ENCODE measurements at places on chromosomes 3 and 15.

DNA sequence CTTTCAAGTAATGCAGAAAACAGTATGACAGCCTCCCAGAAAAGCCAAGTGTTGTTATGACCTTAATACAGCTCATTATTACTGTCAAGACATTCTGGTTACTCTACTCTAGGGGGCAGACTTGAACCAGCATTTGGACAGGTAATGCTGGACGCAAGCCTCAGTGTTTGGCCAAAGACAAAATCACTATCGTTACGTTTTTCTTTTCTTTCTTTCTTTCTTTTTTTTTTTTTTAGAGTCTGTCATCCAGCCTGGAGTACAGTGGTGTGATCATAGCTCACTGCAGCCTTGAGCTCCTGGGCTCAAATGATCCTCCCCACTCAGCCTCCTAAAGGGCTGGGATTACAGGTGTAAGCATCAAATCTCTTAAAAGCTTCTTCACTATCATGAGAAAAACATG, 29.4 kb upstream of the TMEM45A start:
- peak; percentile 57 for DNase-seq

DNA sequence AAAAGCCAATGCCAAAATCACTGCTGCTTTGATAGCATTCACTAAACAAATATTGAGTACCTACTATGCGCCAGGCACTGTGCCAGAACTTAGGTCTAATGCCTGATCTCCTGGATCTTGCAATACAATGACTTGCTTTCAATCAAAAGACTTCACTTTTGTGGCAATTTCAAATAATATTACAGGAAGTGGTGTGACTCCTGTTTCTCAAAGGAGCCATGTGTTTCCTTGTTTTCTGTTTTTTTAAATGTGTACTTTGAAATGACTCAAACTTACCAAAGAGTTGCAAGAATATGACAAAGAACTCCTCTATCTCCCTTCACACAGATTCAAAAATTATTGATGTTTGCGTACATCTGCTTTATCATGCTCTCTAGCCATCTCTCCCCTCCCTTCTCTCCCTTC, 18.3 kb downstream of the OSBPL10 start:
- no peak for DNase-seq

- DNase-seq = no peak
Observed at GRCh38 chr3:197196192-197196591, 102.2 kb downstream of the DLG1 start.

DNA sequence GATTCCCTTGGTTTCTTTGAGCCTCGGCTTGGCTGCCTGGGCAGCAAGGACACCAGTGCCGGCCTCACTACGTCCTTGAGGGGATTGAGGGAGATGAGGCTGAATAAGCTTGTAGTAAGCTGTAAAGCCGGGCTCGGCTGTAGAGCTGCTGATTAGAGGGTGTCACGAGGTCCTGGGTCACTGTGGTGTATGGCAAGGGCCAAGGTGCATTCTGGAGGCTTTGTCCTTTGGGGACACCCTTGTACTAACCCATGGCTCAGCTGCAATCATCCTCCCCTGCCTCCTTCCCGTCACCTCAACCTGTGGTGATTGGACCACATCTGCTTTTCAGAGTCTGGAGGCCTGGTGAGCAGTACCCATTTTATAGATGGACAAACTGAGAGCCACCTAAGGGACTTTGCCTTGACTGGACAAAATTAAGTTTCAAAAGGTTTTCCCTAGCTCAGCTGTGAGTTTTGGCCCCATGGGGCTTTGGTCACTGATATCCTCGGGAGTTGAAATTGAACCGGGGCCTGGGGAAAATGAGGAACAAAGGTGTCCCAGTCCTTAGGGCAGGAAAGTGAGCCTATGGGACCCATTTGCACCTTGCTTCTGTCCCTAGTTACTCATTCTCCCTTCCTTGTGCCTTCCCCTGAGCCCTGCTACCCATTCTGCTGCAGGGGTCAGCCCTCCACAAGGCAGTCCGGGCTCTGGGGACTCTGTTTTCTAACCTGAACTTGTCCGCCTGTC, 2.4 kb downstream of the SLC6A6 start:
- DNase-seq = no peak

- DNase-seq = no peak
Observed at GRCh38 chr3:190224863-190225692, 97.2 kb downstream of the CLDN1 start.

- DNase-seq = no peak
Observed at GRCh38 chr3:157179365-157179803, 19.4 kb upstream of the CCNL1 start.

DNA sequence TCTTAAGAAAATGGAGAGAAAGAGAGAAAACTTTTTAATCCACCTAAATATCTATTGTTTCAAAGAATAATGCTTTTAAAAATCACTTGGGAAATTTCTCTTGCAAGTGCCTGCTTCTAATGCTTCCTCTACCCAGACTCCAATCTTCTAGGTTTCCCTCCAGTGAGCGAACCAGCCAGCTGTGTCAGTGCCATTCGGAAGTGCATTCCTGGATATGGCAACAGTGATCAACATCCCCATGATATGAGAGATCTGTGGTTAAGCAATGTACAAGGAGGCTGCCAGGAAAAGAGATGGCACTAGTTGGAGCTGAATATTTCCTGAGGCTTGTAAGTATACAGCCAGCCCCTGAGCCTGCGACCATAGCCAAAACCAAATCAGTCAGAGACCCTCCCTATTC, 53.3 kb upstream of the KCNMB2 start:
- DNase-seq = no peak

GRCh38 chr15:65020419-65020818, 9.0 kb downstream of the MTFMT start:
- DNase-seq = no peak

DNA sequence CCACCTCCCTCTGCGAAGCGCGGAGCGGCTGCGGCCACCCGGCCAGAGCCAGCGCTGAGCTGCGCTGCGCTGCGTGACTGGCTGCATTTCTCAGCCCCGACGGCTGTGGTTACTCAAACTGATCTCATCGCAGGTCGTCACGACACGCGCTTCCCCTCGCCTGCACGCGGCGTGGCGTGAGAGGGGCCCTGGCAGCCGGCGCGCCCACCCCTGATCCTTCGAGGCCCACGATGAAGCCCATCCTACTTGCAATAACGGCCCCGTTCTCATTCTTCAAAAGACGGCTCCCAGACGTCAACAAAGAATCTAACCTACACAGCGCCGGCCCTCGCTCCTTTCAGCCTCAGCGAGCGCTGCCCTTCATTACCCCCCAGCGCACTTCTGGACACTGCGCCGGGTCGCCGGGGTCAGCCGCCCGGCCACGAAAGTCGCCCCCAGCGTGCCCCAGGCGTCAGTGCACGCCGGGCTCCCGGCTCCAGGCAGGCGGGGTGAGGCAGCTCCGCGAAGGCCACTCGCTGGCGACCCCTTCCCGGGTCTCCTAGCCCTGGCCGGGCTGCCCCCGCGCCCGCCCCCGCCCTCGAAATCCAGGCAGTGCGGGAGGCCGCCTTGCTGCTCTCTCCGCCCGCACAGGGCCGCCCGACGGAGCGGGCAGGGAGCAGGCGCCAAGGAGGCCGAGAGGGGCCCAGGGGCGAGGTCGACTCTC, 9.9 kb upstream of the LEKR1 start:
- no peak for DNase-seq

DNA sequence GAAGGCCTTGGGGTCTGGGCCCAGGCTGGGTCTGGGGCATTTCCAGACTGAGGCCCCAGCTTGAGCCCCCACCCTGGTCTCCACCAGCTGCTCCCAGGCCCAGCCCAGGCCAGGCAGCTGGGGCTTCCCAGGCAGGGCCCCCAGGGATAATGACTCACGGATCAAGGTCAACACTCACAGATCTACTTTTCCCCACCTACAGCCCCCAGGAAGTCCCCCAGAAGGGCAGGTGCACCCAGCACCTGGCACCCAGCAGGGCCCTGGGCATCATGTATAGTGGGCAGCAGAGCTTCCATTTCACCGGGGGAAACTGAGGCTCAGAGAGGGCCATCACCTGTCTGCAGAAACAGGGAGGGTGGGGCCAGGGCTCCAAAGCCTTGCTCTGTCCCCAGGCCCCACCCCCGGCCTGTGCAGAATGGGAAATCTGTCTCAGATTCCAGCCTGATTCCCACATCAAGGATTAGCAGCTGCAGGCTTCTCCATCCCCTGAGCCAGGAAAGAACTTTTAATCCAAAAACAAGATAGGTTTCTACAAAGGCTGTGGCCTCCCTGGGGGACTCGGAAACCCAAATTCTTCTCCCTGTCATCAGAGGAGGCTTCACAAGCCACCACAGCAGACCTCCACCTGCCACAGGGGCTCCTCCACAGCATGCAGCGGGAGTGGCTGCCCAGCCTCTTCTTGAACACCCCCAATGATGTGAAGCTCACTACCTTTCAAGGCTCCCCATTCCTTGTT, 49.8 kb downstream of the IQSEC1 start:
- DNase-seq = no peak

- no peak for DNase-seq
Observed at GRCh38 chr3:108183971-108184370, 38.3 kb downstream of the IFT57 start.

DNA sequence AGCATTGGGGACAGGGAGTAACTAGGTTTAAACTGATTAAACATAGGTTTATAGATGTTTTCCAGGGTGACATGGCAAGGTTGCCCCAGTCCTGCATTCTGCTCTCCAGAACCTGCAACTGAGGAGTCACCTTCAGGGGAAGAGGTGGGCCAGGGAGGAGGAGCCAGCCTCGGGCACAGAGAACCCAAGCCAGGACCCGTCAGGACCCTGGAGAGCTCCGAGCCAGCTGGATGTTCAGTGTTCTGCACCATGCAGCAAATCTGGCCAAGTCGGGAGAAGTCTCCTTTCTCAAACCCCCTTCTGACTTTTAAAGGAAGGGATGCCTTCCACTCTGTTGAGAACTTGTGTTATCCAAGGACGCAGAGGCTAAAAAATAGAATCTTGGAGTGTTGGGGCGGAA, 62.1 kb upstream of the SLC6A11 start:
- DNase-seq = peak; percentile 42

- no peak for DNase-seq
Observed at GRCh38 chr3:151875759-151876158, 2.3 kb downstream of the SUCNR1 start.

DNA sequence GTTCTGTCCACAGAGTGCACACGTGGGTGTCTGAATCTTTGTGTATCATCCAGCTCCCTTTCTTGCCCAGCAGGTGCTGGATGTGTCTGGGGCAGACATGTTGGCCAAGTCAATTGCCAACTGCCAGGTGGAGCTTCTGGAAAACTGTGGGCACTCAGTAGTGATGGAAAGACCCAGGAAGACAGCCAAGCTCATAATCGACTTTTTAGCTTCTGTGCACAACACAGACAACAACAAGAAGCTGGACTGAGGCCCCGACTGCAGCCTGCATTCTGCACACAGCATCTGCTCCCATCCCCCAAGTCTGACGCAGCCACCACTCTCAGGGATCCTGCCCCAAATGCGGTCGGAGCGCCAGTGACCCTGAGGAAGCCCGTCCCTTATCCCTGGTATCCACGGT, 12.5 kb upstream of the RPP14 start:
- DNase-seq = no peak

GRCh38 chr3:38284756-38285150, 2.7 kb downstream of the SLC22A14 start:
- DNase-seq = no peak

DNA sequence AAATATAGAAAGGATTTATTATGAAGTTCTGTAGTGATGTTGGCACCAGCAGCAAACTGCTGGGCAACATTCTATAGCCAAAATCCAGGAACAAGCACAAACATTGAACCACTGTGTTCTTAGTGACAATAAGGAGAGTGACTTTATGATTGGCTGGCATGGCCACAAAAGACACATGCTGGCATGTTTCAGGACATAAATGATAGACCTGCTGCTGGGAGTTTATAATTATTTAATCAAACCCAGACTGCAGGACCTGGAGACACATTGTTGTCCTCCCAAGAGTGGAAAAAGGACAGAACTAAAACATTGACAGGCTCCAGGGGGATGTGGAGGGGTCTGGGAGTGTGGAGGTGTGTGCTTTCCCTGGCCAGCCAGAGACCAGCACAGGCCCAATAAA, 255.3 kb upstream of the LRTM1 start:
- no peak for DNase-seq

GRCh38 chr15:85954586-85954985, 125.1 kb upstream of the AGBL1 start:
- DNase-seq = no peak

GRCh38 chr3:102144063-102144462, 290.8 kb upstream of the ZPLD1 start:
- DNase-seq = no peak

GRCh38 chr15:29480278-29480677, 210.7 kb upstream of the NSMCE3 start:
- DNase-seq = no peak

GRCh38 chr3:52450489-52451236, 3.2 kb downstream of the TNNC1 start:
- no peak for DNase-seq

DNA sequence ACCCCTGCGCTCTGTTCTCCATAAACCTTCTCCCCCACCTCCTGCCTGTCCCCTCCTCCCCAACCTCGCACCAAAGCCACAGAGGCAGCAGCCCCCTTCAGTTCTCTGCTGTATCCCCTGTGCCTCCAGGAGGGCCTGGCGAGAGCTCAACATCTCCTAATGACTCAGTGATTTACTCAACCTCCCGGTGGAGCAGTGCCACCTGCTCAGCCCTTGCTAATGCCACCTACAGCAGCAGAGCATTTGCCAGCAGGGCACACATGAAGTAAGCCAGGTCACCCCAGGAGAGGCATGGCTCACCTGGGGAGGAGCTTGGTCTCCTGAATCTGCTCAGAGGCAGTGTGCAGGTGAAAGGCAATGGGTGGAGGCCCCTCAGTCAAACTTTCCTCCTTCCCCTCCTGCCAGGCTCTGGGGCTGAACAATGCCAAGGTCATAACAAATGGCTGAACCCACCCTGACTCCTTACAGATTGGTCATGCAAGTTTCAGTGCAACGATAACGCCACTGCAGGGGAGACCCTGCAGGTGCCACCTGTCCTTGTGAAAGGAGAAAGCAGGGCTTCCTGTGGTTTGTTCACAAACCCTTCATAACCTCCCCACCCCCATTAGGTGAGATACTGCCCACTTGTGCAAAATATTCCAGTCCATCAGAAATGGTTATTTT, 19.8 kb downstream of the TRPM1 start:
- no peak for DNase-seq

GRCh38 chr3:141255137-141255845, 23.7 kb downstream of the PXYLP1 start:
- DNase-seq = no peak

GRCh38 chr15:99732124-99732750, 1.0 kb downstream of the LYSMD4 start:
- DNase-seq = no peak

DNA sequence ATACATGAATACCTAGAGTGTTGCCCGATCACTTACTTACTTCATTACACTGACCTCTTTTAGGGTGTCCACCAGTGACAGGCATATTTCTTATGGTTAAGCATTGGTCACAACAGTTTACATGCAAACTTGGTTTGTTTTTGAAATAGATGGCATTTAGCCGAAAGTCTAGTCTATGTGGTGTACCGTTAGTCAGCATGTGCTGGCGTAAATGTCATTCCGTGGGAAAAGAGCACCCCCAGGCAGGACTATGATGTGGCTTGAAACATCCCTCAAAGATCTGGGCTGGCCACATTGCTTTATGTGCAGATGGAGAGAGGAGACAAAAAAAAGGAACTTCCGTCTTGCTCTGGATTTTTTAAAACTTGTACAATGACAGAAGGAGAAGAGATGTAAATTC, 357.0 kb upstream of the ICE2 start:
- DNase-seq = no peak

All from foreskin keratinocyte (primary cell).